ENCODE measurements at places on chromosomes 3 and 15. TPM values are rescaled to one million over a fixed set of nuclear protein-coding genes. Genes with fewer than 3 reads are reported as not detected.

GRCh38 chr15:43255376-43255775, 11.4 kb downstream of the TGM5 start:
- no peak for DNase-seq

GRCh38 chr3:112074616-112075497, 11.3 kb upstream of the C3orf52 start:
- peak; percentile 98 for DNase-seq

- DNase-seq: no peak
Measured at GRCh38 chr15:39746176-39746575, 36.5 kb downstream of the FSIP1 start.

The SSUH2 gene
- total RNA-seq: not detected

DNA sequence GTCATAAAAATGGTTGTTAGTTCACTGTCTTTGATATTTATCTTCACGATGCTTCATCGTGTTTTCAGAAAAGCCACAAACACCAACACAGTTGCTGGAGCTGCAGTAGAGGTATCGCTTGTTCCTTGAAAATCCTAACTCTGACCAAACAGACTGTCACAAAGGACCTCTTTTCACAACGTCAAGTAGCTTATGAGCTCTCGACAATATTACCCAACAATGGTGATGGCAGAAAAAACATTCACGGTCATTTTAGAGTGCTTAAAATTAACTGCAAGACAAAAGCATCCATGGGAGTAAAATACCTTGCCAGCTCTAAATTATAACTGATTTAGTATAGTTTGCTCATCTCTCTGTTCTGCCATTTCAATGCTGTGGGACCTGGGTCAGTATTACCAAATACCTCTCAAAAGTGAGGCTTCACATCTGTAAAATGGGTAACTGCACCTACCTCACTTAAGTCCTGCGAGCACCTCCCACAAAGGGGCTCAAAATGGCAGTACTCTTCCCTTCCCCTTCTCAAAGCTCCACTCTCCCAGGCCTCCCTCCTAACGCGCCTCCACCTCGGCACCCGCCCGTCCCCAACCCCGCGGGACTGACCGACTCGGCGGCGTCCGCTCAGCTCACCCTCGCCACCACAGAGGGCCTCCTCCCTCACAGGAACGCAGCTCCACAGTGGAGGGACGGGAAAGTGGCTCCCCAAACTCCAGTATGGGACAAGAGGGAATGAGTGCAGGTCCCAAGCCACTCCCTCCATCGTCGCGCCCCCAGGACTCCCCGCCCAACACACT, 546 bp downstream of the TRIM59 start:
- peak; percentile 28 for DNase-seq

The CYP1A2 gene
- total RNA-seq: not detected

GRCh38 chr3:139757448-139758030, 79.8 kb upstream of the NMNAT3 start:
- DNase-seq: no peak

GRCh38 chr3:113966172-113966571, 18.4 kb downstream of the ZDHHC23 start:
- peak; percentile 12 for DNase-seq

DNA sequence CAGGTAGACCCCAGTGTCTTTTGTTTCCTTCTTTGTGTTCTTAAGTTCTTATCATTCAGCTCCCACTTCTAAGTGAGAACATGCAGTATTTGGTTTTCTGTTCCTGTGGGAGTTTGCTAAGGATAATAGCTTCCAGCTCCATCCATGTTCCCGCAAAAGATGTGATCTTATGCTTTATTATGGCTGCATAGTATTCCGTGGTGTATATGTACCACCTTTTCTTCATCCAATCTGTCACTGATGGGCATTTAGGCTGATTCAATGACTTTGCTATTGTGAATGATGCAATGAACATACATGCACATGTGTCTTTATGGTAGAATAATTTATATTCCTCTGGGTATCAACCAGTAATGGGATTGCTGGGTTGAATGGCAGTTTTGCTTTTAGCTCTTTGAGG, 24.4 kb downstream of the MCCC1 start:
- DNase-seq: no peak

- peak; percentile 11 for DNase-seq
Measured at GRCh38 chr15:61155741-61156700, 73.1 kb downstream of the RORA start.

DNA sequence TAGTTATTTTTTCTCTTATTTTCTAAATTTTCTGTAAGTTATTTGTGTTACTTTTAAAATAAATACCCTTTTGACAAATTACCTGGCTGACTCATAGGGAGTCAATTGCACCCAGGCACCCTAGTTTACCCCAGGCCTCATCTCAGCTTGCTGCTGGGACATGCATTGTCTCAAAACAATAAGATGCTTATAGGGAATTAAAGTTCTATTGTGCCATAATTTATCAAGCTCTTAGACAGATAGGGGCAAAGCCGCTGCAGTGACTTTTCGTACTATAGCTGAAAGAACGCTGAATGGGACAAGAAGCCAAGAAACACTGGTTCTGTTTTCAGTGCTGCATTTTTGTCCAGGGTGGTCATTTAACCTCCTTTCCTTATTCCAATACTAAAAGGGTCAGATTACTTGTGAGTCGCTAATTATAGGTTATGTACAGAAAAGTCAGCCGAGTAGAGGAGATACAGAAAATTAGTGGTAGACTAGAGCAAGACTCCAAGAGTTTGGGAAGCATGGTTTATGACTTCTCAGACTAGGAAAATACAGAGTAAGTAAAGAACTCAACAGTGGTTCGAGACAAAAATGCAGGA, 50.3 kb downstream of the EXD1 start:
- peak; percentile 23 for DNase-seq

DNA sequence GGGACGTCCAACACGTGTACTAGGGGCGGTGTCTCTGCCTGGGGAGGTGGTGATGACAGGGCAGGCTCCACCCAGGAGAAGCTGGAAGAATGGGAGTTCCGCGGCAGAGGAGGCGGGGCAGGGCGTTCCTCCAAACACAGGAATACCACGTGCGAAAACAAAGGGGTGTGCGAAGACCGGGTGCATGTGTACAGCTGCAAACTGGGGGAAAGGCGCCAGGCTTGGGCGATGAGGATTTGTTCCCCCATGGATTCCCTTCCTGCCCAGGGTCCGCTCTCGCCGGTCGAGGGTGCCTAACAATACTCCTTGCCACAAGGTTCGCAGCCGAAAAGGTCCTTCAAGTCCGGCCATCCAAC, 500 bp upstream of the ZSCAN2 start:
- peak; percentile 82 for DNase-seq

The ADAMTS9 gene
- total RNA-seq: not detected

GRCh38 chr3:196050597-196050996, 31.3 kb downstream of the TFRC start:
- no peak for DNase-seq

The HDDC3 gene
- total RNA-seq: 18.5 TPM

GRCh38 chr15:64205202-64205601, 42.4 kb upstream of the PPIB start:
- DNase-seq: no peak

The NUP210 gene
- total RNA-seq: 75.3 TPM

The CDHR4 gene
- not detected for total RNA-seq

GRCh38 chr3:36197151-36197550, 183.2 kb upstream of the STAC start:
- DNase-seq: no peak

- DNase-seq: no peak
Measured at GRCh38 chr15:92687746-92688145, 32.2 kb upstream of the FAM174B start.

DNA sequence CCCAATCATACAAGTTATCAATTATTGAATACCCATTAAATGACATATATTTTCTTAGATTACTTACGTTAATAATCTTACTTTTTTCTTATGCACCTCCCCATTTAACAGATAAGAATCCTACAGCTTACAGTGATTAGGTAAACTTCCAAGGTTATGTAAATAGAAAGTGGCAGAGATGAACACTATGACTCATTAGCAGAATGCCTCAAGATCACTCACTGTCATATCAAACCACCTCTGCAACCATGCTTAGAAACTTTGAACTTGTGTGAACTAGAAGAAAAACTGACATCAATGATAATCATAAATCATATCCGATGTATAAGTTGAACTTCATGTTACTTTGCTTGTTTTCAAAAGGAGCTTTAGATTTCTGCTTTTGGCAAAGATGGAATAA, 911.6 kb upstream of the ARPP21 start:
- DNase-seq: no peak

GRCh38 chr3:142501004-142501926, 53.4 kb upstream of the XRN1 start:
- peak; percentile 88 for DNase-seq

DNA sequence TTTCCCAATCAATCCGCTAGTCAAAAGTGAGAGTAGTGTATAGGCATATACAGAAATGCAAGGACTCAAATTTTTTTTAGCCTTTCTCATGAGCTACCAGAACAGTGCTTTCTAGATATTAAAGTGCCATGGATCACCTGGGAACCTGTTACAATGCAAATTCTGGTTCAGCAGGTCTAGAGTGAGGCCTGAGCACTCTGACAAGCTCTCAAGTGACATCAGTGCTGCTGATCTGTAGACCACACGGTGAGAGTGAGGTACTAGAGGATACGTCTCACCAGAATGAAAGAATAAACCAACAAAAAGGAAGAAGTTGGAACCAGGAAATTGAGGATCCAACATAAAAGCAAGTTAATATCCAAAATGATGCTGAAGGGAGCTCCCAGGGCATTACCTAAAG, 16.0 kb upstream of the PLA2G4D start:
- DNase-seq: no peak

The LRRN1 gene
- total RNA-seq: not detected

DNA sequence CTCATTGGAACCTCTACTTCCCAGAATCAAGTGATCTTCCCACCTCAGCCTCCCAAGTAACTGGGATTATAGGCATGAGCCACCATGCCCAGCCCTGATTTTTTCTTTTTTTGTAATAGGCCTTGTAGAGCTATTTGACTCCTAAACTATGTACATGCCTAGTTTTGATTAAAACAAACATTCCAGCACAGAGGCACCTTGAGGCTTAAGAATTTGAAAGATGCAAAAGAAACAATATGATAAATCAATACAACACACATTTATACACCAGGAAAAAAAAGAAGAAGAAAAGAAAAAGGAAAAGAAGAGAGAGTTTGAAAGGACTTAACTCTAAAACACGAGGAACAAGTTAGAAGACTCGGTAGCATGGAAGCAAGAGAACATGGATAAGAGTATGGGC, 13.9 kb upstream of the FRMD5 start:
- DNase-seq: no peak

GRCh38 chr3:123281929-123282328, 80.2 kb downstream of the SEC22A start:
- DNase-seq: no peak

GRCh38 chr3:43559961-43560360, 61.9 kb downstream of the ANO10 start:
- DNase-seq: peak; percentile 52

The LRRC34 gene
- 3.8 TPM for total RNA-seq

DNA sequence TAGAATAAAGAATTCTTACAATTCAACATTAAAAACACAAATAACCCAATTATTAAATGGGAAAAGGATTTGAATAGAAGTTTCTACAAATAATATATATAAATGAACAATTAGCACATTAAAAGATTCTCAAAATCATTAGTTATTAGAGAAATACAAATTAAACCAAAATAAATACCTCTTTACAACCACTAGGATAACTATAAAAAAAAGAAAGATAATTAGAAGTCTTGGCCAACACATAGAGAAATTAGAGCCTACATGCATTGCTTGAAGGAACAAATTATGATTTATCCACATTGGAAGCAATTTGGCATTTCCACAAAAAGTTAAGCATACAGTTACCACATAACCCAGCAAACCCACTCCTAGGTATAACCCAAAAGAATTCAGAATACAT, 502.3 kb upstream of the UBE2E2 start:
- DNase-seq: no peak

GRCh38 chr3:148823026-148823425, 4.6 kb upstream of the CPB1 start:
- DNase-seq: no peak

The CLK3 gene
- 56.2 TPM for total RNA-seq

- DNase-seq: no peak
Measured at GRCh38 chr15:51414256-51414860, 72.9 kb downstream of the GLDN start.

- DNase-seq: no peak
Measured at GRCh38 chr15:25691544-25692430, 171.3 kb downstream of the ATP10A start.

GRCh38 chr15:69666441-69666882, 213.8 kb downstream of the RPLP1 start:
- DNase-seq: no peak

DNA sequence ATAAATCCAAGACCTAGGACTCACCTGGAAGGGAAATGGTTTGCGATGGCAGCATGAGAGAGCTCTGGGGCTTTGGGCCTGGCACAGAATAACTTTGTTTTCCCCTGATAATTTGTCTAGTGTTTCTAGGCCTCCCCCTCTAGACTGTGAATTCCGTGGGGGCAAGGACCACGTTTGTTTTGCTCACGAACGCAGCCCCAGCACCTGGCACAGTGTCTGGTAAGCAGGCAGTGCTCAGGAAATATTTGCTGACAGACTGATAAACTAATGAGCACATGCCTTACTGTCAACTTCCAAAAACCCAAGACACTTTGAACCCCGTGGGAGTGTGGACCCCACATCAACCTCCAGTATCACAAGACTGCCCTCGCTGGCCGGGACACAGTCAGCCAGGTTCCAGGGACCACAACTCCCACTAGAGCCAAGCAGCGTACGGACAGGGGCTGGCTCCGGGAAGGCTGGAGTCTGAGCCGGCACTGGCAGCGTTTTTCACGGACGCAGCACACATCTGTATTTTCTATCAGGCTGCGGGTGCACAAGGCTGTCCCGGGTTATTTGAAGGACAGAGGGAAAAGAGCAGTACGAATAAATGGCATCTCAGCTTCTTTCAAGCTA, 146.5 kb downstream of the XXYLT1 start:
- no peak for DNase-seq

GRCh38 chr15:60076045-60076444, 71.9 kb downstream of the FOXB1 start:
- DNase-seq: no peak

GRCh38 chr15:33375236-33375635, 64.5 kb downstream of the RYR3 start:
- no peak for DNase-seq

The IL12A gene
- total RNA-seq: 6.5 TPM

The VGLL3 gene
- total RNA-seq: 1.3 TPM

DNA sequence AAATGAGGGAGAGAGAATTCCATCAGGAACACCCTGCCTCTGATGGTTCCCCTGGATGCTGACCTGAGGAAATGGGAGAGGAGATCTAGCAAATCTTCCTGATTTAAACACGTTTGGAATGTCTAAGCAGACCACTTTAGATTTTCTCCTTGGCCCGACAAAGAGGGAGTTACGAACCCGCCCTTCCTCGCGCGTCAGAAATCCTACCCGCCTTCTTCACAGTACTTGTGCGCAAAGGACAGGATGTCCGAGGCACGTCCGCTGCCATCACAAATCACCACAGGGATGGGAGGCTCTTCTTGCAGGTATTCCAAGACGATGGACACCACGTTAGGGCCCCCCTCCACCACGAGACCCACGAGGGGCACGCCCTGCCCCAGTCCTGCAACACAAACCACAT, 38.6 kb downstream of the TRPM1 start:
- DNase-seq: no peak

The KBTBD8 gene
- total RNA-seq: 0.29 TPM

The APBA2 gene
- 61.7 TPM for total RNA-seq

- no peak for DNase-seq
Measured at GRCh38 chr3:99509224-99509623, 129.2 kb upstream of the COL8A1 start.

All from PC-3 (cell line).